ENCODE measurements at places on chromosomes 7 and 10.

GRCh38 chr10:93758891-93759410 lies 1.2 kb downstream of the LGI1 start:
- DNase-seq: no peak

- DNase-seq: no peak
Observed at GRCh38 chr10:78817361-78817760, 251.4 kb upstream of the ZMIZ1 start.

- DNase-seq: no peak
Observed at GRCh38 chr10:71599518-71599917, 120.1 kb downstream of the C10orf105 start.

DNA sequence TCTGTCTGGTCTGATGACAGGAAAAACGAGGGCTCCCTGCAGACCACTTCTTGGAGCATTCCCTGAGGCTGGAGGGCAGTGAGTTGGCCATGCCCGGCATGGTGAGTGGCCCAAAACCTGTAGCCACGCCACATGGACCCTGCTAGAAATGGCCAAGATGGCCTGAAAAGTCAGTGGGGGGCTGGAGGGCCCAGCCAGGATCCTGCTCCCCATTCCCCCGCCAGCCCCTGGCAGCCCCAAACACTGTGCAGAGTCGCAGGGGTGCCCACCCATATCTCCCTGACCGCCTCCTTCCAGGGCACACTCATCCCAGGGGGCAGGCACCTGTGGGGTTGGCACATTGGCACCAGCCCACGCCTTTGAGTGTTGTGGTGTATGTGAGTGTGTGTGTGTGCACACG lies 18.7 kb upstream of the PPP2R2D start:
- no peak for DNase-seq

DNA sequence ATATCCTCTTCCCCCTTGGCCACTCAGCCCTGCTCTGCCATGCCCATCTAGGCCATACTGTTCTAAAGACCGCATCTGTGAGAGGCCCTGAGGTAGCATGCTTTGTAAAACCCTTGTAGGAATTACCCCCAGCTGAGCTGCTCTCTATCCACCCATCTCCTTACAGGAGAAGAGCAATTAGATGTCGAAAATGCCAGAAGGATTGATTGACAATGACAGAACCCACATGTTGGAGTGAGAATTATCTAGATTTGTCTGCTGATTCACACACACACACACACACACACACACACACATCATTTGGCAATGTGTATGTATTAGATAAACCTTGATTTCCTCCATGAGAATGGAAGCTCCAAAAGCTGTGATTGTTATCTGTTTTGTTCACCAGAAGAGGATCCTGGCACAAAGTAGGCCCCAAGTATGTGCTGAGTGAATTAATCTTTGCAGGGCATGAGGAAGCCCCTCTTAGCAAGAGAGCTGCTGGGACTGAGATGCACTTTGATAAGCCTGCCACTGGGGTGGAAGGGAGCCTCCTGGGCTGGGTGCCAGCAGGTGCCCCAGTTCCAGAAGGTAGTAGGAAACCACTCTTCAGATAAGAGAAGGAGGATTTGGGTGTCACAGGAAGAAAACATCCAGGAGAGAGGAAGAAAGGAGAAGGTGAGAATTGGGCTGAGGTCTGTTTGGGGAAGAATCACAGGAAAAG lies 187.5 kb upstream of the ADO start:
- DNase-seq: no peak

GRCh38 chr10:104337521-104337984 lies 712 bp downstream of the ITPRIP start:
- no peak for DNase-seq
